ENCODE measurements at places on chromosomes 3 and 15. TPM values are rescaled to one million over a fixed set of nuclear protein-coding genes. Genes with fewer than 3 reads are reported as not detected.

KBTBD8 gene
- 8.3 TPM for total RNA-seq

KBTBD13 gene
- total RNA-seq: 7.9 TPM

KNG1 gene
- total RNA-seq: 0.24 TPM

DNA sequence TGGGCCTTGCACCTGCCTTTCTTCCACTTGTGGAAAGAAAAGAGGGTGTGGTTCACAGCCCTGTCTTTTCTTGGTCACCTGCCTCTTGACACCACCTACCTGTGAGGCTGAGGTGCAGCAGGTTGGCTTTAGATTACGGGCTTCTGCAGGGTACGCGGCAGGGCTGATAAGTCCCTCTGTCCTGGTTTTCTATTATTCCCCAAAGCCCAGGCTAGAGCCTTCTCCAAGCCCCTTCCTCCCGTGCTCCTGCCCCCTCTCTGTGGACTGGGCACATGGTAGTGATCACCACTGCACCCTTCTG, 44.8 kb upstream of the HACD2 start:
- no peak overlapping the region for H3K4me3 ChIP-seq
- no peaks in the 10 kb centered on the region for H3K27me3 ChIP-seq
- peaks cover 22% of the 10 kb centered on the region for H3K36me3 ChIP-seq
- no peak overlapping the region for H3K27ac ChIP-seq
- H3K4me1 ChIP-seq: peaks cover 4% of the 10 kb centered on the region

DNA sequence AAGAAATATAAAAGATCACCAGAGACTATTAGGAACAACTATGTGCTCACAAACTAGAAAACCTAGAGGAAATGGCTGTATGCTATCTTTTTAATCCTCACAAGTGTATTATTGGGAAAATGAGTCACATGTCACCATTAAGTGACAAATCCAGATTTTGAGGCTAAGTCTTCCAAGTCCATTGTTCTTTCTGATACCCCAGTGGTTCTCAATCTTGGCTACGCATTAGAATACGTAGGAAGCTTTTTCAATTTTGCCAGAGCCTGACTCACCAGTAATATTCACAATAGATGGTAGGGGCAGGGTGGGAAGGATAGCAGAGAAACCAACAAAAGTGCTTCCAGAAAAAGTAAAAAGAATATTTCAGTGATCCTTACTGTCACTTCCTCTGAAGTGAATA, 117.0 kb downstream of the FILIP1L start:
- no peak overlapping the region for H3K27ac ChIP-seq
- no peaks in the 10 kb centered on the region for H3K4me1 ChIP-seq
- H3K27me3 ChIP-seq: no peaks in the 10 kb centered on the region
- DNase-seq: no peak
- H3K36me3 ChIP-seq: no peaks in the 10 kb centered on the region
- H3K4me3 ChIP-seq: no peak overlapping the region

- DNase-seq: no peak
- no peaks in the 10 kb centered on the region for H3K27me3 ChIP-seq
- H3K4me3 ChIP-seq: no peak overlapping the region
- H3K27ac ChIP-seq: no peak overlapping the region
- H3K36me3 ChIP-seq: no peaks in the 10 kb centered on the region
- no peaks in the 10 kb centered on the region for H3K4me1 ChIP-seq
Measured at GRCh38 chr3:23277688-23278087, 74.6 kb downstream of the UBE2E2 start.

DNA sequence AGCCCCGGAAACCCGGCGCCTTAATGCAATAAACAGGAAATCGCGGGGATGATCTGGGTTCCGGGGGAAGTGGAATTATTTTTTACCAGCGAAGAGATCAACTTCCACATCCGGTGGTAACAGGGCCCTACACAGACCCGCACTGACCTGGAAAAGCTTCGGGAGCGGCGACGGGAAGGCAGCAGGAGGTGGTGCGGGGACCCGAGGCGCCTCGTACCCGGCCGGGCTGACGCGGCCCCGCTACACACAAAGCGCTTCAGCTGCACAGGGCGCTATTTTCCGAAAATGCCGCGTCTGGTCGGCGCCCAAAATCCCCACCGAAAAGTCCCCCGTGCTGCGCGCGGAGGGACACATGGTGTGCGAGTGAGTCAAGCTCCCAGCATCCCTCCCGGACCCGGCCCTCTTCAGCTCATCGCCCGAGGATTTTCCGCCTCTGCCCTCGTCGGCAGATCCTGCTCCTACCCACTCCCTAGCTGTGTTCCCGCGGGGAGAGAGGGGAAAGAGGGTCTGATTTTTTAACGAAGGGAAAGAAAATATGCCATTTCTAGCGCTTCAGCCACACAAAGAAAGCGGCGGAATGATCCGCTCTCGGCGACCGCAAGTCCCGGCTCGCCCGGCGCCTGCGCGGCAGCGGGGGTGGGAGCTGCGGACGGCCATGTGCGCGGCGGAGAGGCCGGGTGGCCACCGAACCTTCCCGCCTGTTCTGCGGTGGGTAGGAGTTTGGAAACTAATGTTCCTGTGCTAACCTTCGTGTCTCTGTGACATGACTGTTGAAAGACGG, at the start of gene GABPB1:
TSS of gene GABPB1 (minus strand) at position 361 of the 781 bp plus-strand sequence. CDS start 45,400 bp downstream, outside the sequence.
- peaks cover 49% of the 10 kb centered on the region for H3K4me1 ChIP-seq
- H3K4me3 ChIP-seq: peak within 1 kb of the TSS; percentile 95
- peaks cover 2% of the 10 kb centered on the region for H3K36me3 ChIP-seq
- DNase-seq: peak; percentile 93
- no peaks in the 10 kb centered on the region for H3K27me3 ChIP-seq
- peak within 1 kb of the TSS; percentile 98 for H3K27ac ChIP-seq

DNA sequence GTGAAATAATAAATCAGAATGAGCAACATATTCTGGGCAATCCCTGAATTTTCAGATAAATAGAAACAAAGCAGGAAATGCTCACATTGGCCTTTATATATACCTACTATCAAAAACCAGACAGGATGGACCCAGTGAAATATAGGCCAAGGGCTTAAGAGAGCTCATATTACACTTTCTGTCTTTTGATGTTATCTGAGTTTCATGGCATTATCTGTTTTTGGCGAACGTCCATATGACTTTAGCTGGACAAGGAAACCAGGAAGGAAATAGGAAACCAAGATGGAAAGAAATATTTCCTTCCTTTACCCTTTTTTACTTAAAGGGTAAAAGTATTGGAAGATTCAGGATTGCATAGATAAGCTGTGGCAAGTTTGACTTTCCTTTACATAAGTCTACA, 274.8 kb downstream of the THSD4 start:
- H3K27ac ChIP-seq: no peak overlapping the region
- H3K27me3 ChIP-seq: no peaks in the 10 kb centered on the region
- H3K4me3 ChIP-seq: no peak overlapping the region
- no peak for DNase-seq

DNA sequence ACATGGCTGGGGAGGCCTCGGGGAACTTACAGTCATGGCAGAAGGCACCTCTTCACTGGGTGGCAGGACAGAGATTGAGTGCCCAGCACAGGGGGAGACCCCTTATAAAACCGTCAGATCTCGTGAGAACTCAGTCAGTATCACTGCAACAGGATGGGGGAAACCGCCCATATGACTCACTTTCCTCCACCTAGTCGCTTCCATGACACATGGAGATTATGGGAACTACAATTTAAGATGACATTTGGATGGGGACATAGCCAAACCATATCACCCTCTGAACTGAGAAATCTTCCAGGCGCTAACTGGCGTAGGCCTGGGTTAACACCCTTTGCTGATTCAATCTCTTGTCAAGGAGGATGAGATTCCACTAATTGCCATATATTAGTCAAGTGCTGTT, 392.3 kb downstream of the FEZF2 start:
- peaks cover 4% of the 10 kb centered on the region for H3K4me1 ChIP-seq
- no peak overlapping the region for H3K27ac ChIP-seq
- DNase-seq: no peak
- H3K4me3 ChIP-seq: no peak overlapping the region

DNA sequence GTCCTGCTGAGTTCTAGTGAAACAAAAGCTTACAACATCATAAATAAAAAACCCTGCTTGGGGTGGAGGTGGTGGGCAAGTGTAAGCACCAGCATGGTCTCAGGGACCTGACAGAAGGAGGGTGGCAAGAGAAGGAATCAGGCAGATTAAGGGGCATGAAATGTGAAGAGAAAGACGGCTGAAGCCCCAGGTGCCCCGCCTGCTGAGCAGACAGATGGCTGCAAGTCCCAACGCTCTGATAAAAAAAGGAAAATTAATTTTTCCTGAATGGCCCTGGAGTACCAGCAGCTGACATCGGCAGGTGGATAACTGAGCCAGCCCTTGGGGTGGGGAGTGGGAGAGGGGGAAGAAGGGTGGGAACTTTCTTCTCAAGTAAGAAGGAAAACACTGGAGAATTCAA, 137.9 kb downstream of the XXYLT1 start:
- DNase-seq: no peak
- no peaks in the 10 kb centered on the region for H3K27me3 ChIP-seq
- no peak overlapping the region for H3K27ac ChIP-seq
- H3K4me1 ChIP-seq: no peaks in the 10 kb centered on the region
- no peak overlapping the region for H3K4me3 ChIP-seq

GRCh38 chr15:91552555-91552954, 301.0 kb upstream of the SLCO3A1 start:
- H3K4me3 ChIP-seq: no peak overlapping the region
- no peaks in the 10 kb centered on the region for H3K36me3 ChIP-seq
- H3K27me3 ChIP-seq: no peaks in the 10 kb centered on the region

DNA sequence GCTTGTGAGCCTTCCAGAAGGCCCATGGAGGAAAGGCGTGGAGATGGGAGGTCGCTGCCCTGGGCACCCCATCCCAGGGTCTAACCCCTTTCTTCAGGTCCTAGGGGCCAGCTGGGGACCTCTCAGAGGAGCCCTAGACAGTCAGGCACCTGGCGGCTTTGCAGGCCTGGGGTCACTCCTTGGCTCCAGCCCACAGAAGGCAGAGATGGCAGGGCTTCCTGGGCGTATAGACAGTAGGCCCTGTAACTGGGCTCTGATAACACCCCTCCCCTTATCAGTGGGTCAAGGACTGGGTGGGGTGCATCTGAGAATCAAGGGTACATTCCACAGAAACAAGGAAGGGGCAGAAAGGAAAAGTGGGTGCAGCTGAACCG, 16.7 kb downstream of the ZDHHC19 start:
- no peak for DNase-seq
- no peaks in the 10 kb centered on the region for H3K27me3 ChIP-seq
- H3K27ac ChIP-seq: peak overlapping the region; percentile 80
- no peaks in the 10 kb centered on the region for H3K36me3 ChIP-seq
- no peak overlapping the region for H3K4me3 ChIP-seq
- peaks cover 5% of the 10 kb centered on the region for H3K4me1 ChIP-seq

GRCh38 chr3:114827495-114827894, 319.6 kb downstream of the ZBTB20 start:
- no peaks in the 10 kb centered on the region for H3K4me1 ChIP-seq
- no peak overlapping the region for H3K4me3 ChIP-seq
- H3K36me3 ChIP-seq: no peaks in the 10 kb centered on the region
- no peak overlapping the region for H3K27ac ChIP-seq
- DNase-seq: no peak
- no peaks in the 10 kb centered on the region for H3K27me3 ChIP-seq

DNA sequence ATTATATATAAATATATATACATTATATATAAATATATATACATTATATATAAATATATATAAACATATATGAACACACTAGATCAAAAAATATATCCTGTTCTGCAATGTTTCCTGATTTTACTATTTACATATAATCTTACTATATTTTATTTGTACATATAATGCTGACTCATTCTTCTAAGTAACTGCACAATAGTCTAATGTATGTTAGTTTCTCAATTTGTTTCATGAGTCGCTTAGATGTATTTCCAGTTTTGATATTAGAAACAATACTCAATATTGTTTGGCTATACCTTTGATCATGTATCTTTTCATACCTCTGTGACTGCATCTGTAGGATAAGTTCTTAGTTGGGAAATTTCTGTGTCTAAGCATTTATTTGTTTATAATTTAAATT, 669.9 kb upstream of the CCDC54 start:
- no peak for DNase-seq
- H3K4me3 ChIP-seq: no peak overlapping the region
- H3K27ac ChIP-seq: no peak overlapping the region
- no peaks in the 10 kb centered on the region for H3K27me3 ChIP-seq

GRCh38 chr3:4825436-4826236, 153.6 kb upstream of the BHLHE40 start:
- peaks cover 10% of the 10 kb centered on the region for H3K36me3 ChIP-seq
- peak overlapping the region; percentile 86 for H3K27ac ChIP-seq
- H3K4me1 ChIP-seq: peaks cover 18% of the 10 kb centered on the region
- DNase-seq: peak; percentile 67
- H3K27me3 ChIP-seq: no peaks in the 10 kb centered on the region
- H3K4me3 ChIP-seq: no peak overlapping the region

GRCh38 chr15:34437687-34438086, at the start of gene GOLGA8A:
GOLGA8A (minus strand) TSS chr15:34437808; CDS start chr15:34389691, 48,117 bp downstream.
- peak within 1 kb of the TSS; percentile 70 for H3K4me3 ChIP-seq
- H3K27ac ChIP-seq: peak within 1 kb of the TSS; percentile 6
- peak; percentile 71 for DNase-seq

DNA sequence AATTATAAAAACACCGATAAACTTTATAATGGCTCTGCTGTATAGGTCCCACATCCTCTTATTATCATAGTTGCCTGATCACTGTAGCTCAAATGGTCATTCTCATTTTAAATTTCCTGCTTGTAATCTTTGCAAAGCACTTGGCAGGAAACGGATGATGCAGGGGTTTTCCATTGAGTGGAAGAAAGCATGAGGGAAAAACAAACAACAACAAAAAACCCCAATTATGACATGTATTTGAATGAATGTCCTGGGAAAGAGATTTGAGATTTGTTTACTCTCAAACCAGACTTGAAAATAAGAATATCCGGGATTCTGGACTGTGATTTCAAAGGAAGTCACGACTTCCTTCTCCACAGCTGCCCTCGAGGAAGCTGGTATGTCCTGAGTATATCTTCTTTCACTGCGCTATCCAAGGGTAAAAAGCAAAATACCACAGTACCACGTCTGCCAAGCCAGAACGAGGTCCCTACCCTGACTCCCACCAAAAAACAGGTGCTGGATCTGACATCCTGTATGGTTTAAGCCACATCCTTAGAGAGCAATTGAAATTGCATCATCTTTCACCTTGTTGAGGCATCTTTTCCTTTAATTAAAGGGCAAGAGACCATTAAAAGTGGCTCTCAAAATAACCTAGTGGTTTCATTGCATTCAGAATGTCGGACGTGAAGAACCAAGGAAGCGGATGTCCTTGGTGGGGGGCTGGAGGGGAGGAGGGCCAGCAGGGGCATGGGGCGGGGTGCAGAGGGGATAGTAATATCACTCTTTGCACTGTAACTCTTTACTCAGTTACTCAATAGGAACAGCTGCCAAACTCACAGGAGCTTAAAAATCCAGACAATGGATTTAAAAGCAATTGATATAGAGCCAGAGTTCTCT, 13.5 kb upstream of the TIPIN start:
- peak overlapping the region; percentile 75 for H3K27ac ChIP-seq
- peak overlapping the region; percentile 43 for H3K4me3 ChIP-seq
- no peaks in the 10 kb centered on the region for H3K27me3 ChIP-seq
- no peaks in the 10 kb centered on the region for H3K4me1 ChIP-seq
- no peaks in the 10 kb centered on the region for H3K36me3 ChIP-seq

- no peak overlapping the region for H3K27ac ChIP-seq
- H3K4me3 ChIP-seq: no peak overlapping the region
- DNase-seq: no peak
- H3K4me1 ChIP-seq: no peaks in the 10 kb centered on the region
- H3K36me3 ChIP-seq: no peaks in the 10 kb centered on the region
Measured at GRCh38 chr15:53520996-53521395, 238.5 kb downstream of the WDR72 start.
